ENCODE measurements at places on chromosomes 4 and X. TPM values are rescaled to one million over a fixed set of nuclear protein-coding genes. Genes with fewer than 3 reads are reported as not detected.

DNA sequence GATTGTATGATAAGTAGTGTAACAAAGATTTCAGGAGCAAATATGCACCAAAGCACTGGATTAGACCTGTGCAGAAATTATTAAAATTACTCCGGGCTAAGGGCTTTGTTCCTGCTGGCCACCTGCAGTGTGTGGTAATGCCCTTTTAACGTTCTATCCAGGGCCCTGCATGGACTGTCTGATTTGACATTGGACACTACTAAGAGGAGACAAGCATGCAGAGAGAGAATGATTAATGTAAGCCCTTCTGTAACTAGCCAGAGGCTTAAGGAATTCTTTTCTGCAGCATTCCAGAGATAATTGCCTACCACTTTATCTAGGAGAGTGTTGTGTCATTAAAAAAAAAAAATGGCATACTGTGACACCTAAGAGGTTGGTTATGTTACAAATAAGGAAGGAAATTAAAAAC, 117.0 kb downstream of the PCDH7 start:
- DNase-seq: no peak

DNA sequence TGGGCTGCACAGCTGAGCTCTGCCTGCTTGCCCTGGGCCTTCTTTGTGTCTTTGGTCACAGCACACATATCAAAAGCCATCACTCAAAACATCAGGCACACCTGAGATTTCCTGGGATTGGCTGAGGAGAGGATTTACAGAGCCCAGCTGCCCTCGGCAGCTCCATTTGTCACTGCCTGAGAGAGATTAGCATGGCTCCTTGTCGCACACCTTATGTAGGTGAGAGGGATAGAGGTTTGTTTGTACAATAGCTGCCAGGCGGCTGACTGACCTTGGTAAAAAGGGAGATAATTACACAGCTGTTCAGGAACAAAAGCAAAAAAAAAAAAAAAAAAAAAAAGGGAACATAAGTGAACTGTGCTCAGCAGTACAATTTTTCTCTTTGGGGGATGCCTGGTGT, 63.2 kb downstream of the MGST2 start:
- no peak for DNase-seq

DNA sequence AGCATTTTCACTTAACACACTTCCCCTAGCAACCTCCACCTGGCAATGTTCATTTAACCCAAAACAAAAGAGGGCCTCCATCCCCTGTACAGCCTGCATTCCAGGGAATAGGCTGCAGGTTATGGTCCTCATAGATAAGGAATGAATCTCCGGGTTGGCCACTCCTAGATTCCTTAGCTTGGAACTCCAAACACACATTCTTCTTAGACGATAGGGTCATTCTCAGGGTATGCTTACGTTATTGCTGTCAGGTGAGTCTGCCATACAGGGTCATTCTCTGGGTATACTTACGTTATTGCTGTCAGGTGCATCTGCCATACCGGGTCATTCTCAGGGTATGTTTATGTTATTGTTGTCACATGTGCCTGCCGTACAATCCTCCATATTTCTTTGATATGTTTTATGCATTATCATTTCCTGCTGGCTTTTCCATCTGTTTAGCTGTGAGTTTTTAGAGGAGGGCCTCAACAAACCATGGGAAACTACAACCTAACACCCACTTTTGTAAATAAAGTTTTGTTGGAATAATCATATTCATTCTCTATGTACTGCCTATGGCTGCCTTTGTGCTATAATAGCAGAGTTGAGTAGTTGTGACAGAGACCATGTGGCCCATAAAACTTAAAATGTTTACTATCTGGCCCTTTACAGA, 8.2 kb upstream of the AFF1 start:
- DNase-seq: no peak

- DNase-seq: peak; percentile 43
Observed at GRCh38 chr4:140012688-140013486, 141.1 kb downstream of the MAML3 start.

GRCh38 chr4:53695540-53696463, 104.5 kb upstream of the LNX1 start:
- no peak for DNase-seq

Gene CT45A2
- not detected for total RNA-seq

Gene FGFBP2
- total RNA-seq: 0.79 TPM

Gene DRP2
- total RNA-seq: 0.05 TPM

Gene PCYT1B
- 0.05 TPM for total RNA-seq

Gene PLAC8
- total RNA-seq: 1.1 TPM

Data from left ventricle myocardium superior (tissue), 1 donor.